ENCODE measurements at places on chromosomes 1 and 21. TPM values are rescaled to one million over a fixed set of nuclear protein-coding genes. Genes with fewer than 3 reads are reported as not detected.

FAM163A gene
- total RNA-seq = 0.10 TPM

LCE6A gene
- total RNA-seq = not detected

GBP7 gene
- not detected for total RNA-seq

FLVCR1 gene
- 17.0 TPM for total RNA-seq

STUM gene
- total RNA-seq = not detected

EIF3I gene
- 283 TPM for total RNA-seq

RGS13 gene
- total RNA-seq = not detected

PAPPA2 gene
- total RNA-seq = 0.33 TPM

LRRC42 gene
- total RNA-seq = 79.8 TPM

- no peak for DNase-seq
Observed at GRCh38 chr21:39650801-39651200, 38.1 kb downstream of the B3GALT5 start.

- no peak for DNase-seq
Observed at GRCh38 chr1:172967936-172968335, 82.8 kb downstream of the TNFSF18 start.

DNA sequence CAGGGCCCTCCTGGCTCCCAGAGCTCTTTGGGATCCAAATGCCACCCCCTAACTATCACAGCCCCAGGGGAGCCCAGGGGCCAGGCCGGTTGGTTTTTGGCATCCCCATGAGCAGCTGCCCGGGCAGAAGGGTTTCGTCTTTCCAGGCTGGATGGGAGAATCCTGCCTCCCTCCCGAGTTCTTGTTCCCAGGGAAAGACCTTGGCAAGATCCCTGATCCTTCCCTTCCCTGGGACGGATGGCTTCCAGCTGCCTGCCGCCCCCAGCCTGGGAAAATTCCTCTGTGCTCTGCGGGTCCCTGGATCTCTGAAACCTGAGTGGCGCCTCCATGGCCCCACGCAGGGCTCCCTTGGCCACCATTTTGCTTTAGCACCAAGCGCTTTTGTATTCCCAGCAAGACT lies 55.6 kb downstream of the TAS1R2 start:
- no peak for DNase-seq

- DNase-seq = peak; percentile 0
Observed at GRCh38 chr1:34983700-34984355, 1.3 kb downstream of the TMEM35B start.

- DNase-seq = no peak
Observed at GRCh38 chr1:113178522-113178921, 105.5 kb downstream of the LRIG2 start.

- DNase-seq = peak; percentile 55
Observed at GRCh38 chr1:40862008-40862863, at the start of gene CITED4. TSS of gene CITED4 (minus strand) at chr1:40862363. CDS start at chr1:40862127, 236 bp downstream.

GRCh38 chr1:145688328-145688727 lies 18.8 kb downstream of the PDZK1 start:
- no peak for DNase-seq

DNA sequence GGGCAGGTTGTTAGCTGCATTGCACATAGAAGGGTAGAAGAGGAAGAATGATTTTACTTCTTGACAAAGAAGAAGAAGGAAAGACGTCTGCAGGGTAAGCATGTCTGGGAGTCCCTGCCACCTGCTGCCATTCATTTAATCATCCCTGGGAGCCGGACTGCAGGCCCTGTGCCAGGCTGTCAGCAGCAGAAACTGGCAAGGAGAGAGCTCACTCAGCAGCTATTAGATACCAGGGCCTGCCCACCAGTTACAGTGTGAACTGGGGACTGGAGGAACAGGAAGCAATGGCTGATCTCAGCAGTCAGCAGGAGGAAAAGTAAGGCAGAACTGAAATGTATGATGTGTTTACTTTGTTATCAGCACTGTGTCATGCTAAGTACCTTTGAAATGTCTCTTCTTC lies 75.7 kb upstream of the C1orf87 start:
- DNase-seq = no peak

DNA sequence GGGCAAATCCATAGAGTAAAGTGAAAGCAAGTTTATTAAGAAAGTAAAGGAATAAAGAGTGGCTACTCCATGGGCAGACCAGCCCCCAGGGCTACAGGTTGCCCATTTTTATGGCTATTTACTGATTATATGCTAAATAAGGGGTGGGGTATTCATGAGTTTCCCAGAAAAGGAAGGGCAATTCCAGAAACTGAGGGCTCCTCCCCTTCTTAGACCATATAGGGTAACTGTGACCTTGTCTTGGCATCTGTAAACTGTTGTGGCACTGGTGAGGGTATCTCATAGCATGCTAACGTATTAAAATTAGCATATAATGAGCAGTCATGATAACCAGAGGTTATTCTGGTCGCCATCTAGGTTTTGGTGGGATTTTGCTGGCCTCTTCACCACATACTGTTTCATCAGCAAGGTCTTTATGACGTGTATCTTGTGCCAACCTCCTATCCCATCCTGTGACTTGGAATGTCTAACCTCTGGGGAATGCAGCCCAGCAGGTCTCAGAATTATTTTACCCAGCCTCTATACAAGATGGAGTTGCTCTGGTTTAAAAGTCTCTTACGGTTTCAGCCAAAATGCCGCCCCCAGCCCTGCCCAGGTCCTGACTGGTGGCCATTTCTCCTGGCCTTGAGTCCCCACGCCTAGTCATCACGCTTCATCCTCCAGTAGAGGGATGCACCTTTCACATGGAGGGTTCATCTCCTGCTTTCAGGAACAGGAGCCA lies 982 bp upstream of the TRIM17 start:
- DNase-seq = no peak

DNA sequence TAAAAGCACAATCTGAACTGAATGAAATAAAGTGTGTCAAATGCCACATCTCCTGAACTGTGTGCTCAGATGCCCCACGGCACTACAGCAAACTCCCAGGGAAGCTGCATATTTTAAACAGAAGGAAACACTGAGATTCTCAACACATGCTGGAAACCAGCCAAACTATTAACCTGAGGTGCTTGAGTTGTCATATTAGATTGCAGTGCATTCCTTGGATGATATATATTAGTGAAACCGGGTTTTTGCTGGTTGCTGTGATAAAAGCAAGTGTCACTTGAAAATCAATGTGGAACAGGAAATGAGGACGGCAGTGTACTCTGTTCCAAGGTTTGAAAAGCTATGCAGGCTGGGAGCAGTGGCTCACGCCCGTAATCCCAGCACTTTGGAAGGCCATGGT lies 8.7 kb downstream of the SYNJ1 start:
- DNase-seq = no peak

GRCh38 chr1:30302858-30303257 lies 420.5 kb downstream of the MATN1 start:
- DNase-seq = no peak

- DNase-seq = no peak
Observed at GRCh38 chr1:24204116-24204515, 17.0 kb upstream of the IFNLR1 start.

DNA sequence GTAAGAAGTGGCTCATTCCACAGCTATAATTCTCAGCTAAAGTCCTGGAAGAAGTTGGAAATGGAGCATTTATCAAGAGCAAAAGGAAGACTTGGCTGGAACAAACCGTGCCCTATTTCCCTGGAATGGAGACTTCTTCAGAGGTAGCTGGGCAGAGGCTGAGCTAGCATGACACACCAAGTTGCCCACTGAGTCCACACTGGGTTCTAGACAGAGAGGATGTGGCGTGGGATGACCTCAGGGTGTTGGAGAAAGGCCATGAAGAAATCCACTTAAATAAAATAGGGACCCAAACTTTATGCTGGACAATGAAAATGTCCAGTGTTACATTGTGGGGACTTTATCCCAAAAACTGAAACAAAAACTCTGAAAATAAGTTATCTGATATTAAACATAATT lies 116.2 kb downstream of the KCNJ6 start:
- peak; percentile 27 for DNase-seq

- no peak for DNase-seq
Observed at GRCh38 chr1:66393586-66394287, 140.2 kb upstream of the SGIP1 start.

- no peak for DNase-seq
Observed at GRCh38 chr1:229371624-229372023, 28.8 kb upstream of the CCSAP start.

DNA sequence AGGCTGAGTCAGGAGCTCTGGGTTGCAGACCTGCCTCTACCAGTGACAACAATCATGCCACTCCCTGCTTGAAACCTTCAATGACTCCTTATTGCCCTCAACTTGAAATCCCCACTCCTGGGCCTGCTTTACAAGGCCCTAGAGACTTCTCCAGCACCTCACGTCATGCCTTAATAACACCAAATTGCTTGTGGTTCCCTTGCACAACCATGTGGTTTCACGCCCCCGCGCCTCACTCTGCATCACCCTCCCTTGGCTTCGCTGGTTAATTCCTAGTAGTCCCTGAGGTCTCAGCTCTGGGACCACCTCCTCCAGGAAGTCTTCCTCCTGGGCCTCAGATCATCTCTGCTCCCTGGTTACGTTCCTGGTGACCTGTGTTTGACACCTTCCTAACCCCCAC lies 33.0 kb downstream of the EPHA2 start:
- DNase-seq = peak; percentile 27

- DNase-seq = peak; percentile 10
Observed at GRCh38 chr1:42385283-42385682, 4.7 kb downstream of the RIMKLA start.

DNA sequence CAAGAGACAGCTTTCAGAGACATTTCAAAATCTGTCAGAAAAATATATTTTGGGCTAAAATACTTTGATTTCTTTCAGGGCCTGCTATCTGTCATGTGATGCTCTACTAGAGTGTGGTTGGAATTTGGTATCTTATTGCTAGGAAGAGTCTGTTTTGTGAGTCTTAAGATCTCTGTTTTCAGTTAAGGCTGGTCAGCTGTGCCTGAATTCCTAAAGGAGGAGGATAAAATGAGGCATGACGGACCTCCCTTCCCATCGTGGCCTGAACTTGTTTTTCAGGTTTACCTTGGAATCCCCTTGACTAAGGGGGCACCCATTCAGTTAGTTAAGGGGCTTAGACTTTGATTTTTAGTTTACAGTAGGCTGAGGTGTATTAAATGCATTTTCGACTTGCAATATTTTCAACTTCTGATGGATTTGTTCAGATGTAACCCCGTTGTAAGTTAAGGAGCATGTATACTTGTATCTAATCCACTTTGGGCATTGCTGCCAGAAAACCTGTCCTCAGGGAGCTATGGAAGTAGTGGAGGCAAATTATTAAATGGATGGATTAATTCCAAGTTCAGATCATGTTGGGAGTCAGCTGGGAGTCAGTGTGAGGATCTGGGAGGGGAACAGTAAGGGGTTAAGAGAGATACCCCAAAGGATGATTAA lies 18.3 kb downstream of the CAPN2 start:
- DNase-seq = no peak

DNA sequence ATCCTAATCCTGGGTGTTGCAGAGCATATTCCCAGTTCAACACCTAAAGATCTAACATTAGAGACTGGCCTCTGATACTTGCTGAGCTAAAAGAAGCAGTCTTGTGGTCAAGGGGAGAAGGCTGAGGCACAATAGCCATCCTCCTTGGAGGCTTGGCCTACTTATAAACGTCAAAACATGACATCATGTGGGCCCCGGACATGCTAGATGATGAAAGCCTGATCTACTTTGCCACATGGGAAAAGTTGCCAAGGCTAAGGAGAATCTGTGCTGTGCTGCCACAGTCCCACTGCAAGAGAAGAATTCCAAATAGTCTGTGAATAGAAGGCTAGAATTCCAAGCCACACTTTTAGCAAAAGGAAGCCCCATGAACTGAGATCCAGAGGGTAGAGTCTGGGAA lies 43.9 kb upstream of the SAMD13 start:
- no peak for DNase-seq

- DNase-seq = no peak
Observed at GRCh38 chr1:18293291-18293690, 185.7 kb downstream of the IGSF21 start.

- no peak for DNase-seq
Observed at GRCh38 chr1:84996846-84997666, at the start of gene MCOLN2. TSS of gene MCOLN2 (minus strand) at chr1:84997113. CDS start at chr1:84996872, 241 bp downstream.

- peak; percentile 82 for DNase-seq
Observed at GRCh38 chr1:151534662-151535278, 5.3 kb upstream of the TUFT1 start.

DNA sequence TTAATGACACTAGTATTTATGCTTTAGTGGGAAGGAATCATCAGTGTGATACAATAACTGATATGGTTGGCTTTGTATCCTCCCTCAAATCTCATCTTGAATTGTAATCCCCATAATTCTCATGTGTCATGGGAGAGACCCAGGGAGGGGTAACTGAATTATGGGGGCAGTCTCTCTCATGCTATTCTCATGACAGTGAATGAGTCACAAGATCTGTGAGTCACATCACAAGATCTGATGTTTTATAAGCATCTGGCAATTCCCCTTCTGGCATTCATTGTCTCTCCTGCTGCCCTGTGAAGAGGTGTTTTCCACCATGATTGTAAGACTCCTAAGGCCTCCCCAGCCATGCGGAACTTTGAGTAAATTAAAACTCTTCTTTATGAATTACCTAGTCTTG lies 1760.3 kb downstream of the NCAM2 start:
- DNase-seq = peak; percentile 2

GRCh38 chr1:240189386-240189989 lies 97.8 kb downstream of the FMN2 start:
- peak; percentile 62 for DNase-seq

DNA sequence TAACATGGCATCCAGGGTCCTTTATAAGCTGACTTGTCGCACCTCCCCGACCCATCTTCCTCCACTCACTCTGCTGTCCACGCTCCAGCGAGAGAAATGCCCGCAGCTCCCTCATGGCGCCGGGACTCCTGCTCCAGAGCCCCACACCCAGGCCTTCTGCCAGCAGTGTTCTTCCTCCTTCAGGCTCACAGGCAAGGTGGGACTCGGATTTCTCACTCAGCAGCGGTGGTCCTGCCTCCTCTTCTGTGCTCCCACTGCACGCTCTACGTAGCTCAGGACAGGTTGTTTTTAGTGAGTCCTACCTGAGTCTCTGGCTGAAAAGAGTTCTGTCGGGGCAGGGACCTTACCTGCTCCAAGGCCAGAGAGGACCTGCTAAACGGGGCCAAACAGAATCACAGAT lies 11.2 kb downstream of the THEMIS2 start:
- no peak for DNase-seq

DNA sequence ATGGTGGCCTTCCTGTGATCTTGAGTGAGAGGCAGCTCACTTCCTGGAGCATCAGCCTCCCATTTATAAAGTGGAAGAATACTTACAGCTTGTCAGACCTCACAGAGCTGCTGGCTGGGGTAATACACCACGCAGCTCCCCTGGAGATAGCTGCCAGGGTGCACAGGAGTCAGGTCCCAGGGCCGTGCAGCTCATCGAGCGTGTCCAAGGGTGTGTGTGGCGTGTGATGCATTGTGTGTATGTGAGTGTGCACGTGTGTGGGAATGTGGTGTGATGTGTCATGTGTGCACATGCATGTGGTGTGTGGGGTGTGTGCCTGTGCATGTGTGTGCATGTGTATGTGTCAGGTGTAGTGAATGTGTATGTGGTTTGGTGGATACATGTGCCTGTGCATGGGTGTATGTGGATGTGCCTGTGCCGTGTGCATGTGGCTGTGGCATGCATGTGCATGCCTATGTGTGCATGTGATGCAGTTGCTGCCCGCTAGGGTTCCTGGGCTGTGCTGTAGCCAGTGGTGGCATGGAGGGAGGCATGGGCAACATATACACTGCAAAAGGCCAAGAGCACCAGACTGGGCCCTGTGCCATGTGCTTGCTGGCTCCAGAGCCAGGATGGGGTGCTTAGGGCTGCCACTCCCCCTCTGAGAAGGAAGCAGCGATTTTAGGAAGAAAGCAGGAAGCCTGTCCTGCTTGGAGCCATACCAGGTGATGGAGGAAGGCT lies 24.6 kb downstream of the WNT3A start:
- DNase-seq = no peak
